ENCODE measurements at places on chromosomes 11 and 22. TPM values are rescaled to one million over a fixed set of nuclear protein-coding genes. Genes with fewer than 3 reads are reported as not detected.

The POU2AF1 gene
- 0.10 TPM for total RNA-seq

The PRAME gene
- total RNA-seq, result not detected

The OR9I1 gene
- total RNA-seq, result not detected

The PATL1 gene
- 9.5 TPM for total RNA-seq

The TRIM49D2 gene
- total RNA-seq, result not detected

The ARFGAP3 gene
- 37.7 TPM for total RNA-seq

The CST6 gene
- total RNA-seq, result 279 TPM

The BMAL1 gene
- total RNA-seq, result 23.0 TPM

The CFAP300 gene
- total RNA-seq, result 4.6 TPM

The UBQLNL gene
- total RNA-seq, result 0.49 TPM

The PHLDA2 gene
- total RNA-seq, result 4.2 TPM

The OR52A1 gene
- not detected for total RNA-seq

The KRTAP5-8 gene
- 2.5 TPM for total RNA-seq

The PAMR1 gene
- total RNA-seq, result 7.0 TPM

The TYMP gene
- 16.3 TPM for total RNA-seq

The CRACR2B gene
- 5.6 TPM for total RNA-seq

The SLC22A9 gene
- total RNA-seq, result not detected

The RELT gene
- 4.3 TPM for total RNA-seq

The CALCA gene
- not detected for total RNA-seq

The OR8G1 gene
- total RNA-seq, result not detected

All from skin of body (tissue), 3 donors.